Activated naive CD4-positive, alpha-beta T cell treated with anti-CD3 and anti-CD28 coated beads, Interleukin-2, amount 10 ng/mL, durations not matched to agents 5 hours and 36 hours (primary cell): ENCODE measurements at places on chromosomes 3 and 15. TPM values are rescaled to one million over a fixed set of nuclear protein-coding genes. Genes with fewer than 3 reads are reported as not detected.

The DRD3 gene
- total RNA-seq, result not detected

The GPR160 gene
- 17.4 TPM for total RNA-seq

The WDR5B gene
- 5.8 TPM for total RNA-seq

The HTR3E gene
- not detected for total RNA-seq

The CELSR3 gene
- total RNA-seq, result 8.1 TPM

The UBA7 gene
- total RNA-seq, result 198 TPM

The TLR9 gene
- total RNA-seq, result 0.45 TPM

The CCDC39 gene
- total RNA-seq, result not detected

The ZNF609 gene
- 48.6 TPM for total RNA-seq

The GOLGA8S gene
- total RNA-seq, result 0.10 TPM

The PLEKHO2 gene
- 22.2 TPM for total RNA-seq

The TP63 gene
- 0.13 TPM for total RNA-seq

The MUSTN1 gene
- total RNA-seq, result 1.7 TPM

The CCDC33 gene
- not detected for total RNA-seq

The AQP9 gene
- total RNA-seq, result not detected

The DHFR2 gene
- total RNA-seq, result 9.3 TPM

The XCR1 gene
- not detected for total RNA-seq

The CADM2 gene
- not detected for total RNA-seq

The CCR8 gene
- 0.76 TPM for total RNA-seq

The MYZAP gene
- total RNA-seq, result 0.53 TPM

The SYNPR gene
- not detected for total RNA-seq

The CKMT1B gene
- total RNA-seq, result not detected

The GPR149 gene
- not detected for total RNA-seq

The PIGZ gene
- 2.3 TPM for total RNA-seq
